ENCODE measurements at places on chromosomes 5 and 9.

- DNase-seq = no peak
These were observed 103.1 kb upstream of the MYO10 start for GRCh38 chr5:17039170-17039569.

- no peak for DNase-seq
These were observed 52.8 kb downstream of the CAST start for GRCh38 chr5:96714951-96715451.

DNA sequence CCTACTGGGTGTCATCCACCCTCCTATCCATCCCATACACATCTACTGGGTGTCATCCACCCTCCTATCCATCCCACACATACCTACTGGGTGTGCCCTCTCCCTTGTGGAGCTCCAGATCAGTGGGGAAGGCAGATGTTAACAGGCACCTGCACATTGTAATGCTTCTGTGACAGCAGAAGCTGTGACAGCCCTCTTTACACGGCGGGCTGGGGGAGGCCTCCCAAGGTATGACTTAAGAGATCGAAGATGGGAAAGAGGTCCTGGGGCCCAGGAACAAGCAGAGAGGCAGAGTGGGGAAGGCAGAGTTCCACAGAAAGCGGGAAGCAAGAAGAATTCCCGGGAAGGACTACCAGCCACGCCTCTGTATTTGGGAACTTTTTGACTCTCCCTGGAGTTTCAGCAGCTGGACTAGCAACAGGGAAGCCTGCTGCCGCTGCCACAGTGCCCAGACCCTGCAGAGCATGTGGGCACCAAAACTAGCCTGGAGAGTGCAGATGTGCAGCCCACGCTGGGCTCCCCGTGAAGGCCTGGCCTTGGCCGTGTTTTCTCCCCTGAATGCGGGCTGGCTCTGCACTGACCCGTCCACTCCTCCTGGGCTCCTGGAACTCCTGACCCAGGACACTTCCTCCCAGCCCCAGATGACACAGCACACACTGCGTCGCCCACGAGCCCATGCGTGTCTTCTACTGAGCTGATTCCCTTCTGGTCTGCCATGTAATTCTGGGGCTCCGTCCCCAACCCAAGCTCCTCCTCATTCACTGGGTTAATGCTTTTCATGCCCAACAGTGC is 9.3 kb downstream of the TOR1A start:
- no peak for DNase-seq

DNA sequence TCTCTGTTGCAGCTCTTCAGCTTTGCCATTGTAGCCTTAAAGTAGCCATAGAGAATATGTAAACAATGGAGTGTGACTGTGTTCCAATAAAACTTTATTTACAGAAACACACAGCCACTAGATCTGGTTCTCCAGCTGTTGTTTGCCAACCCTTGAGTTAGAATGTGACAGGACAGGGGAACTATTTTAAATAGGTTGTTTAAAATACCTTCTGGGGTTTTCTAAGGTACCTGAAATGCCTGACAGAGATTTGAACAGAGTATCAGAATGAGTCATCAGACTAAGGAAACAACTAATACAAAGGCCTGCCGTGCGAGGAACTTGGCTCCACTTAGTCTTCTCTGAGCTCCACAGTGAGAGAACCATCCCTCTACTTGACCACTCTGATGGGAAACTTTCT is 85.4 kb downstream of the HSD17B4 start:
- no peak for DNase-seq

DNA sequence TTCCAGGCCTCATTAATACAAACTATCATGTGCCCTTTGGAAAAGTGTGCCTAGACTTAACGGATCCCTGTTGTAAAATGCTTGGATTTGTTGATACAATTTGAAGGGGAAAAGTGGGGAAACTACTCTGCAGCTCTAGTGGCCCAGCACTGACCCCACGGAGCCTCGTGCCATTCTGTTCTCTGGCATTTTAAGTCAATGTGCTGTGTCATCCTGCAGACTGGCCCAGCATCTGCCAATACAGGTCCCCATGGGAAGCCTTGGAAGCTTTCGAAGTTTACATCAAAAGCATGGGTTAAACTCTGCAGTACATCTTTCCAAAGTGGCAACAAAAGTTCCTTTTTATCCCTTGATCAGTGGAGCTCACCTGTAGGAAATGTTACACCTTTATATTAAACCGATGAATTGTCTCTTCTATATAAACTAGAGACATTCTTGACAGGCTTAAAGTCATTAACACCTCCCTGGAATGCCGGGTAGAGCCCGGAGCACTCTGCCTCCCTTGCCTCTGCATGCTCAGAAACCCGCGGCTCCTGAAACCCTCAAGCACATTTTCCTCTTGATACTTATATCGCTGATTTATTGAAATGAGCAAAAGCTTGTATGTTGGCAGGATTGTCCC is 596.0 kb upstream of the ADAMTS16 start:
- no peak for DNase-seq

DNA sequence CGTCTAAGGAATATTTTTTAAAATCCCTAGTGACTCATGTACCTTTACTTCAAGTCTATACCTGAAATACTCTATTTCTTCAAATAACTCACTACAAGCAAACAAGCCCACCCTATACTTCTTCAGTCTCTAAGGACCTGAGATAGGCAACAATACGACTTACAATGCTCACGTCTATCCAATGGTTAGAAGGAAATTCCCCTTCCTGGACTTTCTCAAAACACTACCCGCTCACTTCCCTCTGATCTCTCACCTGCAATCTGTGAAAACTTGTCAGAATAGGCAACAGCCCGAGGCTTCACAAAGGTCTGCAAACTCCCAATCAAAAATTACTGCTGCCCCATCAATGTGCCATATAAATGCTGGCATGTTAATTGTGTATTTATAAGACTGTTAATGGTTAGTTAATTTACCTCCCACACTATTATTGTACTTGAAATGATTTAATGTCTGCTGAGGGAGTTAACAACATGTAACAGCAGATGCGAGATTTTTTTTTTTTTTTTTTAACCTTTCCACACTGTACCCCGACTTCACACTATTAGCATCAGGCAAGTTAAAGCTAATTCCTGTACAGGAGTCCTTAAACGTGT is 27.3 kb downstream of the MAPKAP1 start:
- DNase-seq = no peak

DNA sequence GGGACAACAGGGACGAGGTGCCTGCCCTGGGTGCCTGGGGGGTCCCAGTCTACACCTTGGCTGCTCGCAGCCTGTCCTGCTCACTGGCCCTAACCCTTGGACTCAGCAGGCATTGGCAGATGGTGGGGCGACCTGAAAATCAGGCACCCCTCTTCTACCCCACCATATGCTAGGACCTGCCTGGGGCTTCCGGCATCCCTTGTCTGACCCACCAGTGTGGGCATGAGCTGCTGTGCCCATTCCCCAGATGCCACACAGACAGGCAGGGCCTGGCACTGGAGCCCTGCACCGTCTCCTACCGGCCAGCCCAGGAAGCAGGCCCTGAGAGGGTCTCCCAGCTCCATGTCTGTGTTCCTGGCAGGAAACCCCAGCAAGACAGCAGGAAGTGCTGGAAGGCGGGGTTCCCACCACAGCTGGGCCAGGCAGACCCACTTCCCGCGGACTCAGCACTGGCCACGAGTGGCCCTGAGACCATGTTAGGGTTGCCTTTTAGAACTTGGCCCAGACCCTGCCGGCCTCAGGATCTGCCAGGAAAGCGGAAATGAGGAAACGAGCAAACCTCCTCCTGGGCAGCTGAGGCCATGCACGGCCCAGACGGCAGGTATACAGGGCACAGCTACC is 3.1 kb downstream of the NINJ1 start:
- DNase-seq = no peak

- DNase-seq = no peak
These were observed 276.8 kb downstream of the MCTP1 start for GRCh38 chr5:95007921-95008597.

DNA sequence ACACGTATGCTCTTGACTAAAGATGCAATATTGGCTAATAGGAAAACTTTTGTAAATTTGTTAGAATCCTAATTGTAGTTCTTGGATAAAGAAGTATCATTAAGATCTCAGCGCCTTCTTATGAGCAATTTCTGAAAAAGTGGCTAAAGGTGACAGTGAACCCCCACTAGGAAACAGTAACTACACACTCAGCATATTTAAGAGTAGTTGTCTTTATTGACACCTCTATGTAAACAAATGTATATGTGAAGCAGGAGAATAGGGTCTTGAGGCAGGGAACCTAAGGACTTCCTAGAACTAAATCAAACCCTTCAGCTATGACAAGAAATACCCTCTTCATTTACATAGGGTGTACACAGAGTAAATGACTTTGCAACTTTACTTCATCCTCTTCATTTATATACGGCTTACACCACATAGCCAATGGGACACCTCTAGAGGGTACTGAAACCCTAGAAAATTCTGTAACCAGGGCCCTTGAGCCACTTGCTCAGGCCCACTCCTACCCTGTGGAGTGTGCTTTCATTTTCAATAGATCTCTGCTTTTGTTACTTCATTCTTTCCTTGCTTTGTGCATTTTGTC is 2.8 kb downstream of the NIPSNAP3A start:
- no peak for DNase-seq

DNA sequence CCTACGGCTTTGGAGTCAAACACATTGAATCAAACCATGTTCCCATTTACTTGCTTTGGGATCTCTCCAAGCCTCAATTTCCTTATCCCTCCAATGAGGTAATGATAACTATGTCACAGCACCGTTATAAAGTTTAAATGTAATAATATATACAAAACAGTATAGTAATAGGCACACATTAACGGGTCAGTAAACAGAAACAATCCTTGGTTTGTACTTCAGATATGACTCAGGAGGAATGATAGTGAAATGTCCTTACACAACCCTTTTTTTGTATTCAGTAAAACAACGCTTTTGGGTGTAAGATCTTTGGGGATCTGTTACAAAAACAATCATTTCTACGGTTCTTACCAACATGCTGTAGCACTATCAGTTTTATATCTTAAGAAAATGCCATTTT is 178.5 kb upstream of the GNA14 start:
- no peak for DNase-seq

Measured in stimulated activated CD4-positive, alpha-beta T cell treated with anti-CD3 and anti-CD28 coated beads, Interleukin-1b, Interleukin-23, amount 100 ng/mL, for 1 hour (primary cell).